ENCODE measurements at places on chromosomes 1 and 21.
A peak's percentile ranks its signal among the peaks of the same experiment; 100 is the strongest.

DNA sequence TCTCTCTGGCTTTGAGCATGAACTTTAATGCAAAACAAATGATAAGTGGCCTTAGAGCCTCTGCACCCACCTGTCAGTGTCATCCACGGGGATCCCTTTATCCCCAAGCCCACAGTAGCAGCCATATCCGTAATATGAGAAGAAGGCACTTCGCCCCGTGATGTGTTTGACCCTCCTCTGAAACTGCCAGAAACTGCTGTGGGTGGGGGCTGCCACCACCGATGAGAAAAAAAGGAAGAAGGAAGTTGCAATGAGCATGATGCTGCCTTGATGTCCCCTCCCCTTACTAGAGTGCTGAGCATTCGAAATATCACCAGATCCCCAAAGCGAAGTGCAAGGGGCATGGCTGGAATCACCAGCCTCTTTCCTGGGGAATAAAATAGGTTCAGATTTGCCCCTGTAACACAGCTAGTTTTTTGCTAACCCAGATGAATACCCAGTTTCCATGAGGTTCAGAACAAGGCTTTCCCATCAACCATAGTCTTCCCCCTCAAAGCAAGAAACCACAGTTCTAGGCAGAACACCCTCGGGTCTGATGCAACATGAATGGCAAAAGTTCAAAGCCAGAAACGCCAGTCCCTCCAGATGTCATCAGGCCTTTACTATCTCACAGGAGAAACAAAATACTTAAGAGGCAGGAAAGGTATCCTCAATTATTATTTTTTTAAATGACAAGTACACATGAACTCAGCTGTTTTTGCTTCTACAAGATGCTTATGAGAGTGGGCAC, 10.8 kb upstream of the UBXN10 start:
- DNase-seq, result no peak

GRCh38 chr1:85707267-85707989, 805 bp downstream of the ZNHIT6 start:
- no peak for DNase-seq

GRCh38 chr1:77948841-77949424, 29.9 kb downstream of the FUBP1 start:
- DNase-seq, result no peak

- no peak for DNase-seq
Measured at GRCh38 chr1:206029484-206029883, 5.8 kb upstream of the CTSE start.

- peak; percentile 4 for DNase-seq
Measured at GRCh38 chr1:212814537-212815334, 23.0 kb downstream of the TATDN3 start.

- DNase-seq, result no peak
Measured at GRCh38 chr1:43300378-43301094, at the start of gene TIE1. Gene TIE1 (plus strand): TSS chr1:43300982. CDS start chr1:43301072, 90 bp downstream.

- no peak for DNase-seq
Measured at GRCh38 chr21:22474403-22474802, 1476.2 kb downstream of the NCAM2 start.

DNA sequence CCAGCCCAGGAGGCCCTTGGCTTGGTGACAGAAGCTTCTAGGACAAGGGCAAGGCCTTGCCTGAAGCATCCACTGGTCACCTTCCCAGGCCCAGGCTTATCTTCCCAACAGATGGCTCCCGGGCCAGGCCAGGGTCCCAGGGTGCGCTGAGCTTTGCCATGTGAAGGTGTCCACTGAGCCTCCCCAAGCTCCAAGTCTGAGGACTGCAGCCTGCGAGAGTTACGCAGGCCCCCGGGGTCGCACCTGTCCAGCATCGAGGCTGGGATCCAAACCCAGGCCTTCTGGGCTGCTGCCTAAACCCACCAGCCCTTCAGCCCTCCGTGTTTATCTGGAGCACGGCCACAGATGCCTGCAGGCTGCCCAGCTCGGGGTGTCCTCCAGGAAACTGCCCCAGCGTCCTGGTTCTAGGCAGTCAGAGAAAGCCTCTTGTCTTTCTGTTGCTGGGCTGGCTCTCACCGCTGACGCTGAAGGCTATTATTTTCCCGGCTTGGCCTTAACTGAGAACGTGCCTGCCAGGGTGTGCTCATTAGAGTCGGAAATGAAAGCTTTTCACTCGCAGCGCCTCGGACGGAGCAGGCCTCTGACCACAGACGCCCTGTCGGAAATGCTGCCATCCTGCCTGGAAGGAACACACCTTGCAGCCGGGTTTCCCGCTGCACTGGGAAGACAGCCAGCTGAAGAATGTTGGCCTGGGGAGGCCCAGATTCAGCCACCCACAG, 71.4 kb downstream of the MEGF6 start:
- DNase-seq, result no peak
